RWPE1 (cell line): ENCODE measurements at places on chromosomes 16 and 17.
A peak's percentile ranks its signal among the peaks of the same experiment; 100 is the strongest.

GRCh38 chr17:7767405-7768021, 50.0 kb downstream of the DNAH2 start:
- DNase-seq: no peak

GRCh38 chr17:69567130-69567529, 152.6 kb downstream of the MAP2K6 start:
- DNase-seq: no peak

DNA sequence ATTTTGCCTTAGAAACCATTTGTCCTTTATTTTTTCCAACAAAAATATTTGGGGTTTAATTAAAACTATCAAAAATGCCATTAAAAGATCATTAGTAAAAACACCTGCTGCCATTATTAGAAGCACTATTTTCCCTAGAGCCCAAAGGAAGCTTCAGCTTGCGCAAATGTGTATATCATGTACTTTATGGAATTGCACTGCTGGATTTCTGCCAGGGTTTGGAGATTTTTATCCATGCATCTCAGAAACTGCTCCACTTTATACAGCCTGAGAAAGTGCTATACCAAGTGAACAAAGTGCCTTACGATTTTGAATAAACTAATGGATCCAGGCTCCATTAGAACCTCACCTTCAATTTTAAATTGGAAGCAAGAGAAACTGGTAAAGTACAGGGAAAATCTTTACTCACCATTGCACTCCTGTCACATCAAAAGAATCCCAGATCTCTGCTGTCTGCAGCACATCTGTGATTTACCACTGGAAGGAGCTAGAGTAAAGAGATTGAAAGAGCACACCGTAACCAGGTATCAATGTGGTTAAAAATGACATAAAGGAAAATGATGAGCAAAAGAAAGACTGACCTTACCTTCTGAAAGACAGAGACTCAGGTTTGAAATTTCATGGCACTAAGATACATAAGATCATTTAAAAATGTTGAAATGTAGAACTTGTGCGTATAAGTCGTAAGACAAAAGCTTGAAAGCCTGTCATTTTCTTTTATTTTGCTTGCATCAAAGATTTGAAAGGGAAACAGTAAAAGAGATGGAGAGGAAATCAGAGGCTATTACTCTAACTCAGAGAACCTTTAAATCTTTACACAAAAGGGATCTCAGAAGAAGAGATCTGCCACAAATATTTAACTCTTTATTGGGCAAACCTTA, 678.1 kb upstream of the GOT2 start:
- DNase-seq: peak; percentile 3

- DNase-seq: peak; percentile 49
These were observed 12.6 kb downstream of the SAP30BP start for GRCh38 chr17:75679706-75680211.

DNA sequence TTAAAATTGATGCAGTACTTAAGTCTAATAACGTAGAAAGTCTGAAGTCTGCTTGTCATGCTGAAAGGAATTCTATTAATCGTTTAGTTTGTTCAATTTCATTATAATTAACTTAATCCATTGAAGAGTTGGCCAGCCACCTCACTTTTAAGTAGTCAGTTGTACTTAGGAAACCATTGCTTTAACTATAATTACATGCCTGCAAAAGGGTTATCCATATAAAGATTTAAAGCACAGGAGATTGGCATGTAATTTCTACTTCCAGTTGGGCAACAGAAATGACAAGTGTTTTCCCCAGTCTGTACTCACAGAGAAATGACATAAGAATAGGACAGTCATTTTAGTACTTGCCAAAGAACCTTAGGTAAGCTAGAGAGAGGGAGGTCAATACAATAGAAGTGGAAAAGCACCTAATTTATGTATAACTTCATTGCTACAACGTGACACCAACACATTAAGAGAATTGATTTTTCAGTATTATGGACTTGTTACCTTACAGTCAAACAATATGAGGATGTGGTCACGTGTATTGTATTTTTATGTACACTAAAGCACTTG, 3.7 kb upstream of the USP32 start:
- DNase-seq: no peak

GRCh38 chr16:75789237-75789636, 62.9 kb upstream of the CPHXL start:
- peak; percentile 64 for DNase-seq

- no peak for DNase-seq
These were observed 271.0 kb downstream of the C16orf95 start for GRCh38 chr16:87046235-87046634.

- no peak for DNase-seq
These were observed 232.7 kb downstream of the MRTFB start for GRCh38 chr16:14303639-14304394.

DNA sequence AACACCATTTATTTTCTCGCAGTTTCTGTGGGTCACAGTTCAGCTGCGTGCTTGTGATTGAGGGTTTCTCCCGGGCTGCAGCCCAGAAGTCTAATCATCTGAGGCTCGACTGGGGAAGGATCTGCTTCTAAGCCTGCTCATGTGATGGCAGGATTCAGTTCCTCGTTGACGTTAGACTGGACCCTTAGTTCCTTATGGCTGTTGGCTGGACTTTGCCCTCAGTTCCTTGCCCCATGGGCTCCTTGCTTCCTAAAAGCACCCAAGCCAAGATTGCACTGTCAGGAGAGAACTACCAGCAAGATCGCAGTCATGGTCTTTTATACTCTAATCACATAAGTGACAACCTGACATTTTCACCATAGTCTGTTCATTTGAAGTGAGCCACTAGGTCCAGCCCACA, 250.0 kb downstream of the PRKCA start:
- no peak for DNase-seq
